AG08396 (cell line): ENCODE measurements at places on chromosomes 7 and 10.

DNA sequence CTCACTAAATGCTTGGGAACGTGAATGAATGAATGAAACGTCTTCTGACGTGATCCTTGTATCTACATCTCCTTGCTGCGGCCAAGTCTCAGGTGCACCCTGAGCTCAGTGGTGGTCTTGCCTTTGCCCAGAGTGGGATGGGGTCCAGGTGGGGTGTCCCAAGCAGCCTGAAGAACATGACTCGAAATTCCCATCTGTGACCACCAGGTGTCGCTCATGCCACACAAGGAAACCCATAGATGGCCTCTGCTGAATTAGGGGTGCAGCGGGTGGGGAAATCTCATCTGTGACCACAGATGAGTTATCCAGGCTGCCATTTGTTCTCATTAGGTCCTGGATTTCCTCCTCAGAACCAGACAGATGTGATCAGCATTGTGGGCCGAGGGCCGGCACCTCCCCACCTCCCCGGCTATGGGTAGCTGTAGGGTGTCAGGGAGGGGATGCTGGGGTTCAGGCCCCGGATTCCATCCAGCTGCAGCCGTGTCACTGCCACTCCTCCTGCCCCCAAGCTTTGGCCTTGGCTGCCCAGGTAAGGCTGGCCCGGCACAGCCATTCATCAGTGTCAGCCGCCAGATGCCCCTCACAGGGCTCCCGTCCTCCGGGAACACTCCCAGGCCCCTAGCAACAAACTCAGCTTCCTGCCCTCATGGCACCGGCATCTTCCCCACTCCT, 21.0 kb upstream of the GNA12 start:
- DNase-seq, result peak; percentile 76

GRCh38 chr10:112813866-112814591, 136.0 kb upstream of the TCF7L2 start:
- DNase-seq, result no peak

GRCh38 chr10:3525832-3526449, 259.1 kb downstream of the KLF6 start:
- peak; percentile 92 for DNase-seq

GRCh38 chr10:79029478-79030390, 39.0 kb upstream of the ZMIZ1 start:
- no peak for DNase-seq

DNA sequence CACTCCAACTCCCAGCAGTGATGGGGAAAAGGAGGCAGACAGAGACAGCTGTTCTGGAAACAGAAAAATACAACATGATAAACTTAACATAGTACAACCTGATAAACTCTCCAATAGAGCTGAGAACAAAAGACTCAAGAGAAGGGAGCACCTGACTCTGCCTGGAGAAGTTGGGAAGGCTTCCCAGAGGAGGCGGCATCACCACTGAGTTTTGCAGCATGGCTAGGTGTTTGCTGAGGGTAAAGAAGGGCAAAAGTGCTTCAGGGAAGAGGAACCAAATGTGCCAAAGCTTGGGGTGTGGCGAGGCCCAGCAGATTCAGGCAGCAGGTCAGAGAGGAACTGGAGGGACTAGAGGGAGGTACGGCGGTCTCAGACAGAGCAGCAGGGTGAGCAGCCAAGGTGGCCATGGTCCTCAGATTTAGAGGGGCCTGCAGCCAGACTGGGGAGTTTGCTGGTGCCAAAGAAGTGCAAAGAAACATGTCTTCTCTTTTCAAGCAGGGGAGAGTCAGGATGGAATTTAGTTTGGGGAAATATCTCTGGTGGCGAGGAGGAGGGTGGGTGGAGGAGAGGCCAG, 119.9 kb upstream of the BTBD16 start:
- no peak for DNase-seq

- no peak for DNase-seq
Observed at GRCh38 chr10:22381262-22381661, 36.0 kb downstream of the SPAG6 start.

DNA sequence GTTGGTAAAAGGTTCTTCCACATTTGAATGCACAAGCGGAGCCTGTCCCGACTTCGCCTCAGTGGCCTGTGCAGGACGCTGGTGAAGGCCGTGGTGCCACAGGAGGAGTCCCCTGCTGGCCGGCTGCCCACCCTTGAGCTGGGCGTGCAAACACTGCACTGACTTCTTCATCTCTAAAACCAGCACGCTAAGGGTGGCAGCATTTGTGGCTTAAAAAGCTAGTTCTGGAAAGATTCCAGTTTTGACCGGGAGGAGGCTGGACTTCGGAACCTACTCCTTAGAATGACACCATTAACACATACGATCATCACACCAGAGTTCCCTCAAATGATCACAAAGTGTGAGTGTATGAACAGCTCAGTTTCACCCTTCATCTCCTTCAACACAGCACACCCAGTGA, 102.4 kb downstream of the SMURF1 start:
- no peak for DNase-seq

GRCh38 chr7:152643979-152644559, 31.9 kb downstream of the XRCC2 start:
- no peak for DNase-seq

- peak; percentile 21 for DNase-seq
Observed at GRCh38 chr7:79434098-79434497, 19.4 kb downstream of the MAGI2 start.

DNA sequence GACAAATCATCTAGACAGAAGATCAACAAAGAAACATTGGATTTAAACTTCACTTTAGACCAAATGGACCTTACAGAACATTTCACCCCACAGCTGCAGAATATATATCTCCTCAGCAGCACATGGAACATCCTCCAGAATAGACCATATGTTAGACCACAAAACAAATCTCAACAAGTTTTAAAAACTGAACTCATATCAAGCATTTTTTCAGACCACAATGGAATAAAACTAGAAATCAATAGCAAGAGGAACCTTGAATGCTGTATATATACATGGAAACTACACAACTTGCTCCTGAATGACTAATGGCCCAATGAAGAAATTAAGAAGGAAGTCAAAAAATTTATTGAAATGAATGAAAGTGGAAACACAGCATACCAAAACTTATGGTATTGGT, 157.7 kb downstream of the MTERF1 start:
- no peak for DNase-seq

- no peak for DNase-seq
Observed at GRCh38 chr10:69789164-69789576, 12.5 kb upstream of the COL13A1 start.

DNA sequence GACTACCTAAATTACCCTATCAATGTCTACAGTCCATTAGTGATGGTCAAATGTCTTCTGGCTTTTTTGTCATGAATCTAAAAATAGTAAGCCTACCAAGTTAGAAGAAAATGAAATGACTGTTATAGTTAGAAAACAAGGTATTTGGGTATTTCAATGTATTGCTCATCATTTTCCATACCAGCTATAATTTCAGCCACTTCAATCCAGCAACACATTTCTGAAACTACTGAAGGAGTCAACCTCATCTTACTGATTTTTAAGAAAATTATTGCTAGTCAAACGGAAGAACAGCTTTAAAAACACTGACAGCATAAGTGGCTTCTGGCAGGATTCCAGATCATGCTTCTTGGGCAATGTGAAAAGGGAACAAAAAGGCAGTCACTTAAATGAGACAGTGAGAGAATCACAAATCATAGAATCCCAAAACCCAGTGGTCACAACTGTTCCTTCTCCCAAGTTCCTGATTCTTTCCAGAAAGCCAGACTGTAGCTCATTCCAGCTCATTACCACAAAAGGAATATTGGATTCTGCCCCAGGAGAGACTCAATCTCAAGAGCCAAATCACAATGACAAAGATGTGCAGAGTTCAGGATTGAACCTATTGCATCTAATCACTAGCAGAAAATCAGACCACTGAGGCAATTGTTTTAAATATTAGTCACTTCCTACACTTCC, 61.2 kb upstream of the LRRN3 start:
- no peak for DNase-seq
